ENCODE measurements at places on chromosomes 7 and 10. TPM values are rescaled to one million over a fixed set of nuclear protein-coding genes. Genes with fewer than 3 reads are reported as not detected.

SNX8 gene
- total RNA-seq = 33.7 TPM

IFT22 gene
- total RNA-seq = 20.1 TPM

MBL2 gene
- total RNA-seq = not detected

H2BK1 gene
- total RNA-seq = not detected

MYL10 gene
- total RNA-seq = not detected

TACC2 gene
- total RNA-seq = 20.7 TPM

ZNF655 gene
- 22.1 TPM for total RNA-seq

MYPN gene
- total RNA-seq = 0.79 TPM

TCERG1L gene
- not detected for total RNA-seq

LANCL2 gene
- 23.7 TPM for total RNA-seq

CPA2 gene
- total RNA-seq = not detected

PRR15 gene
- total RNA-seq = 0.30 TPM

PRLHR gene
- total RNA-seq = not detected

BUB3 gene
- 252 TPM for total RNA-seq

AKR1C8 gene
- total RNA-seq = not detected

ZDHHC6 gene
- total RNA-seq = 22.1 TPM

WIPF3 gene
- total RNA-seq = not detected

CLDN3 gene
- 1.2 TPM for total RNA-seq

CACNB2 gene
- not detected for total RNA-seq

ARL4A gene
- 27.4 TPM for total RNA-seq

Measured in mammary microvascular endothelial cell (primary cell).